ENCODE measurements at places on chromosomes 16 and 17. TPM values are rescaled to one million over a fixed set of nuclear protein-coding genes. Genes with fewer than 3 reads are reported as not detected.

Gene OTOP3
- total RNA-seq: 7.1 TPM

DNA sequence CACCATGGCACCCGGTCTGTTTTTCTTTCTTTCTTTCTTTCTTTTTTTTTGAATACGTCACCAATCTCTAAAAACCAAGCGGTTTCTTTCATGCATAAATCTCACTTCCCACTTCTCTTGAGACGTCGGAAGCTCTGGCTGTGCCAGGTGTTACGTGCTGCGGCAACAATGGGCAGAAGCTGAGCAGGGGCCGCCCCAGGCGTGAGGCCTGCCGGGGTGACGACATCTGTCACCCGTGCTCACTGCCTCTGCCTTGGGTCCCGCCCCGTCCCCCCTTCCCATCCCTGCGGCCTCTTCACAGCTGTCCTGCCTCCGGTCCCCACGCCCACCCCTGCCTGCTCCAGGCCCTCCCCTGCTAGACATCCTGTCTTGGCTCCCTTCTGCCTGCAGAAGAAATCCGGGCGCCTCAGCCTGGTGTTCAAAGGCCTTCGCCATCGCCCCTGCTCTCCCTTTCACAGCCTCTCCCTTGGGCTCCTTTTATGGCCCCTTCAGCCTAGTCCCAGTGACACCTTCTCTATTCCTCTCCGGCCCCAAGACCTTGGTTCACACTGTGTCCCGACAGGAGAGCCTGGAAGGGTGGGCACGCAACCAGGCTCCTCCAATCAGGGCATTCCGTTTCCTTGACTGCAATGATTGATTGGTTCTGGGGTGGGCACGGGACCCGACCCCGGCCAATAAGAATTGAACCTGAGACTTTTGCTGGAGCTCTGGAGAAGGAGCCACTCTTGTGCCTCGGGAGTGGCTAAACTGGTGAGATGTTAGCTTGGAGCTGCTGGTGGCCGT lies 4.8 kb downstream of the P2RX1 start:
- H3K27me3 ChIP-seq: no peaks in the 10 kb centered on the region
- H3K4me3 ChIP-seq: no peak overlapping the region
- no peaks in the 10 kb centered on the region for H3K36me3 ChIP-seq

DNA sequence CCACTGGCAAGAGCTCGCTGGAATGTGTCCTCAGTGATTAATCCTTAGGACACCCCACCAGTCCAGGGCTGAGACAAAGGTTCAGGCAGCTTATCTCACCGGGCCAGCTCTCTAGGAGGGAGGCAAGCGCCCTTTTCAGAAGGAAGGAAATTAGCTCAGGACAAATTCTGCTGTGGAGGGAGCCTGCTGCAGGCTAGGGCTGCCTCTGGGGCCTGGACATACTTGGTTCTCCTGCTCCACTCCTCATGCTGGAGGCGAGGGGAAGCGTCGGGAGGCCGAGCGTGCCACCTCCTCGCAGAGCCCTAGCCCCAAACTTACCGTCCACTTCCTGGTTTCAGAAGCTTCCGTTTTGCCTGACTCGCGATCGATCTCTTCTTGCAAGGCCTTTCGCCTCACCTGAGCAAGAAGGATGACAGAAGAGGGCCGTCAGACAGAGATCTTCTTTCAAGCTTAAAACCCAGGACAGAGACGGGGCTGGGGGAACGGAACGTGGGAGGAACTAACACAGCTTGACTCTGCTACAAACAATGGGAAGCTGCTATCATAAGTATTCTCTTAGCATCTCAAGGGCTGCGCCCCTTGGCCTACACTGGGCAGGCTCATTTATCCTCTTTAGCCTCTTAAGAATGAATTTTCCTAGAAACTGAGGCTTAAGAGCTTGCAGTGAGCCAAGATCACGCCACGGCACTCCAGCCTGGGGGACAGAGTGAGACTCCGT lies 7.7 kb downstream of the KNOP1 start:
- H3K27me3 ChIP-seq: no peaks in the 10 kb centered on the region
- no peak overlapping the region for H3K4me3 ChIP-seq
- peaks cover 30% of the 10 kb centered on the region for H3K4me1 ChIP-seq
- H3K27ac ChIP-seq: peak overlapping the region; percentile 2

DNA sequence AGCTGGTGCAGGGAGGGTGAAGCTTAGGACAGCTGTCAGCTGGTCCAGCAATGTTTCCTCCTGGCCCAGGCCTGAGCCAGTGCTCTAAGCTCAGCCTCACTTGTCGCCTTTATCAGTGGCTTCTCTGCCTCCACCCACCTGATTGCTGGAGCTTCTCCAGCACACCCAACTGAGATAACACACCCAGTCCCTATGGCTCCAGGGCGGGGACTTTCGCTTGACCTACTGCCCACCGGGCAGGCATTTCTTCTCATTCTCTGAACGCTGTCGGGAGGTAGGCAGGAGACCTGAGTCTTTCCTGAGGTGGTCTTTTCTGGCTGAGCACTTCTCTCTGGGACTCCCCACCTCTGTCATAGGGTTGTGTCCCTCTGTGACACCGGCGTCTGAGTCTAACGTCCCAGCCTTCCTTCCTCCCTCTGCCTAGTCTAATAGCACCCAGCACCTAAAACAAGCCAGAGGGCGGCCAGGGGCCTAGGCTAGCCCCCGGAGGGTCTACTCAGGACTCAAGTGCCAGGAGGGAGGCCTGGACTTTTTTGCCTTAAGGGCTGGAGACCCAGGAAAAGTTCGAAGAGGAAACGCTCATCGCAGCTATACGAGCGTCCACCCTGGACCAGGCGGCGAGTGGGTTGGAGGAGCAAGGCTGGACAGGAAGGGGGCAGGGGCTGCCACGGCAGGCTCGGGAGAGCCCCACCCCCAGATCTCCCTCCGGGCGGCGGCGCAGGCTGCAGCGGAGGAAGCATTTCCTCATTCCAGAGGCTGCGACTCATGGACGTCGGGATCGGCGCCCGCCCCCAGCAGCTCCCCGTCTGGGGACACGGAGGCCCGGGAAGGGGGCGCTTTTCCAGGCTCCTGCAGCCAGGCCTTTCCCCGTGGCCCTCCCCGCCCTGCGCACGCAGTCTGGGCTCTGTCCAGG lies 756 bp downstream of the TAX1BP3 start:
- DNase-seq: no peak
- H3K36me3 ChIP-seq: peaks cover 43% of the 10 kb centered on the region
- peaks cover 25% of the 10 kb centered on the region for H3K4me1 ChIP-seq
- H3K27ac ChIP-seq: peak overlapping the region; percentile 99
- peak overlapping the region; percentile 100 for H3K4me3 ChIP-seq

DNA sequence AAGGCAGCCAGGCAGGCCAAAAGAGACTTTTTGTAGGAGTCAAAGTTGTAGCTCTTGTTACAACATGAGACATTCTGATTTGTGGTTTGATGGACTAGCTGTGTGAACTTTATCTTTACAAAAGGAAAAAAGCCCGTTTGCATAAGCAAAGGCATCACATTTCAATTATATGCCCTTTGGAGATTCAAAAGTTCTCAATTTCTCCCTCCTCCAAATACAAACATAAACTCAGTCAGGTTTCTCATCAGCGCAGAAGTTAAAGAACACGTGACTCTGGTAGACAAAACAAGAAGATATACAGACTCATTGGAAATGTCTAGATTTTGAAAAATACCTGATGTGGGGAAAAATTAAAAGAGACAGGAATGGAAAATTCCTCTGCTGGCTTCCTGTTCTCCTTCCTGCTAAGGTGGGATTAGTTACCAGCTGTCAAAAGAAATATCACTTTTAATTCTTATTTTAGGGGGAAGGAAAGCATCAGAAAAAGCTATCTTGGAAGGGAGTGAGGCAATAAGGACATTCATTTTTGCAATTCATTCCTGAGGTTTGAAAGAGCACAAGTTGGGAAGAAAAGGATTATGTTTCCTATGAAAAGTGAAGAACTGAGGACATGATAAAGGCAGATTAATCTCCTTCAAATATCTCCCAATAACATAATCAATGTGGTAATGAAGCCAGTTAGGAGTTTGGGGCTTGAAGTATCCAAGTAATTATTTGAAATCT lies 4.6 kb upstream of the KCNJ16 start:
- no peak overlapping the region for H3K27ac ChIP-seq
- H3K4me1 ChIP-seq: peaks cover 10% of the 10 kb centered on the region
- no peaks in the 10 kb centered on the region for H3K36me3 ChIP-seq
- DNase-seq: no peak
- no peaks in the 10 kb centered on the region for H3K27me3 ChIP-seq

GRCh38 chr17:31536451-31536850 lies 145.0 kb downstream of the RAB11FIP4 start:
- DNase-seq: no peak
- no peaks in the 10 kb centered on the region for H3K27me3 ChIP-seq
- peaks cover 10% of the 10 kb centered on the region for H3K4me1 ChIP-seq
- H3K36me3 ChIP-seq: no peaks in the 10 kb centered on the region
- H3K27ac ChIP-seq: no peak overlapping the region
